ENCODE measurements at places on chromosomes 3 and 15.

GRCh38 chr3:113654310-113654709 is 42.1 kb downstream of the USF3 start:
- DNase-seq, result no peak

DNA sequence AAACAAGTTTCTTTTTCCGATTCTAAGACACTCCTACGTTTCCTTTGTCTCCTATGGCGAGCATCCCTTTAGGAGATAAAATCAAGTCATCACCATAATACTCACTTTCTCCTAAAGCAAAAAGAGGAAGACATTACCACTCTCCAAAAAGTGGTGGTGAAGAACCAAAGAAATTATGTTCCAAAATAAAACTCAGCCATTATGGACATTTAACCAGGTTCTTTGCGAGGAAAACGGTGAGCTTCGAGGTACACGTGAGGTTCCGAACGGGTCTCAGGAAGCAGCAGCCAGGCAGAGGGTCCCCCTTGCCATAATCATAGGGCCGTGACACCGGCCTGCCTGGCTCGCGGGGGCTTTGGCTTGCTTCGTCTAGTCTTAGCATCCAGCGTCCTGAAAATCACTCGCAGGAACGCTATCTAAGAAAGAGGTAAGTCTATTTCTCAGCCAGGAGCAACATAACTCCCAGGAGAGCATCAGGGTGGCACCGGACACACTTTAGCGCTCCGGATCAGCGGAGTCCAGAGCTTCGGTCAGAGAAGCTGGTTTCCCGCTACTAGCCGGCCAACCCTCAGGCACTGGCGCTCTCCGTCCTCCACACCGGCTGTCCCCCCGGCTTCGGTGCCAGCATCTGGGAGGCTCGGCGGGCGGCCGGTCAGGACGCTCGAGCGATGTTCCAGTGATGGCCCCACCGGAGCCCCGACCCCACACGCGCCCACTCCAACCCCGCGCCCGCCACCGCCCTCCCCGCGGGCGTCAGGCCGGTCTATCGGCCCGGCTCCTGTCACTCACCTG is 581 bp downstream of the IP6K1 start:
- DNase-seq, result peak; percentile 40

DNA sequence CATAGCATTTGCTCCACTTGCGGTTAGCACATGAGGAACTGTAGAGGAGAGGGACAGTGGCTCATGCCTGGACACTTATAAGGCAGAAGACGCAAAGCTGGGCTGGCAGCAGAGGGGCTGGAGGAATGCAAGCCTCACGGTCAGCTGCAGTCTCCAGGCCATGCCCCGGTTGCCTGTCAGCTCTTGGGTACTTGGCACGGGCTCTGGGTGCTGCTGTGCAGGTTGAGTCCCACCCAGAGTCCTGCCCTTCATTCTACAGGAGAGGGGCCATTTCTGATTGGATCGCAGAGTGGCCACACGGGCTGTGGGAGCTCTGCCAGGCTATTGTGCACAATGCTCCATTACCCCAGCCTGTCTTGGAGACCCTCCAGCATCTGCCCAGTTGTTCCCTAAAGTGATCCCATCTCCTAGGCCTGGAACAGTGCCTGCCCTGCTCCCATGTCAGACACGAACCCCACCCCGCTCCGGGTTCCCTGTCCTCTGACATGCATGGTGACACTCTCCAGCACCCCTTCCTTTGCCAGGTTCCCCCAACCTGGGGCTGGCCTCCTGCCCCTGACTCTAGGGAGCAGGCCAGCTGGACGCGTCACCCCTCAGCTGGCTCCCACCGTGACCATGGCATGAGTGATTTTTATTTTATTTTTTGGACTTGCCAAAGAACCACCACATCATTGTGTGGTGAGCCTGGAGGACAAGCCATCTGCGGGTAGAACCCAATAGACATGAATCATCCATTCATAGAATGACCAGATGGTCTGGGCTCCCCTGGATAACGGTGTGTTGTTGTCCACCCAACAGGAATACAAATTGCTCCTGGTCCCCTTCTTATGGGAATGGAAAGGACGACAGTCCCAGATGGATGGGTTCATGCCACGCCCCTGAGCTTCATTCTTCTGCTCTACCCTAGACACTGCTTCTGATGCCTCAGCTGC is 51.0 kb upstream of the KLF13 start:
- peak; percentile 51 for DNase-seq

- DNase-seq, result no peak
These were observed 28.5 kb downstream of the MFSD1 start for GRCh38 chr3:158830391-158830790.

GRCh38 chr3:170848292-170848917 is 21.6 kb downstream of the RPL22L1 start:
- DNase-seq, result peak; percentile 34

DNA sequence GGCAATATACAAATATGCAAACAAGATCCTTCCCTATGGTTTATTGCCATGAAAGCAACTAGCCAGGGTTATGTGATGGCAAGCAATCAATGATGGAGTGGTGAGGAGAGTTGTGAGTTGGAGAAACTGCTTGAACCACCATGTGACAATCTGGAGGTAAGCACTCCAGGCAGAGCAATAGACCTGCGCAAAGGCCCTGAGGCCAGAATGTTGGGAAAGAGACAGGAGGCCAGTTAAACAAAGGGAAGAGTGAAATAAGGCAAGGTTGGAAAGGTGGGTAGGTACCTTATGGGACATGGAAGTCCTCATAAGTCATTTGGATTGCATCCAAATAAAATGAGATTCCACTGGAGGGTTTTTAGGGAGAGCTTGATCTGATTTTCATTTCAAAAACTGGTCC is 80.0 kb upstream of the WNT5A start:
- DNase-seq, result no peak

- no peak for DNase-seq
These were observed 257.9 kb upstream of the KCNH8 start for GRCh38 chr3:18890449-18890848.

GRCh38 chr3:32411442-32411841 is 19.8 kb downstream of the CMTM7 start:
- DNase-seq, result no peak

- DNase-seq, result no peak
These were observed 6.9 kb downstream of the SUCNR1 start for GRCh38 chr3:151880416-151880690.

GRCh38 chr3:194602669-194603171 is 30.5 kb downstream of the TMEM44 start:
- DNase-seq, result peak; percentile 61

GRCh38 chr15:82139823-82140268 is 94.0 kb upstream of the MEX3B start:
- DNase-seq, result peak; percentile 80

GRCh38 chr3:107208100-107208499 is 169.1 kb upstream of the CCDC54 start:
- DNase-seq, result peak; percentile 99

GRCh38 chr3:33438284-33438668 is 1.9 kb downstream of the UBP1 start:
- DNase-seq, result peak; percentile 67

DNA sequence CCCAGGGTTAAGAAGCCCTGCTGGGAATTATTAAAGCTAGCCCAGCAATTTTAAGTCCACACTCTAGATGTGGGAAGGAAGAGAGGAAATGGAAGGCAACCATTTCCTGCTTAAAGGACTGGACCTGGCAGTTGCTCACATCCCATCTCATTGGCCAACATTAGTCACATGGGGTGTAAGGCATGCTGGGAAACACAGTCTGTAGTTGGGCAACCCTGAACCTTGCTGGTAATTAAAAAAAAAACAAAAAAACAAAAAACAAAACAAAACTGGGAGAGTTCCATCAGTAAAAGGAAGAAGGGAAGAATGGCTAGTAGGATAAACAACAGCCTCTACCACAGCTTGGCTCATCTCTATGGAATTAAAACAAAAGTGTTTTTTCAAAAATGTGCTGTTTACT is 136.0 kb downstream of the VGLL4 start:
- DNase-seq, result no peak

DNA sequence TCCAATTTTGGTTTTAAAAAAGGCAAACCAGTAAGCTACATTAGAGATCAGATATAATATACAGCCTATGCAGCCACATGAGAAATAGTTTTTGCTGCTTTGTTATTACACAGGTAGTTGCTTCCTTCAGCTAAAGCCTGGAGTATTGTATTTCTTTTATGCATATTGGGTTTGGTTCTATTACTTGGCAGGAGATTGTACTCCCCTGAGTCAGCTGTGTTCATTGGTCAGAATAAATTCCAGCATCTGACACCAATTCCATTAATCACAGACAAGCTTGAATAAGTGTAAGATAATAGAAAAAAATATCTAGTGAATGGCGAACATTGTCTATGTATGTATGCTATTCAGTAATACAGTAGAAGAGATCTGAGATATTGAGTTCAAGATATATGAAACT is 26.1 kb upstream of the ZCWPW2 start:
- peak; percentile 28 for DNase-seq

- DNase-seq, result peak; percentile 8
These were observed 155.8 kb downstream of the NR1D2 start for GRCh38 chr3:24100696-24101402.

- DNase-seq, result no peak
These were observed 87.8 kb upstream of the PLXND1 start for GRCh38 chr3:129694228-129694627.

GRCh38 chr3:59698091-59698490 is 648.3 kb upstream of the CFAP20DC start:
- DNase-seq, result no peak

DNA sequence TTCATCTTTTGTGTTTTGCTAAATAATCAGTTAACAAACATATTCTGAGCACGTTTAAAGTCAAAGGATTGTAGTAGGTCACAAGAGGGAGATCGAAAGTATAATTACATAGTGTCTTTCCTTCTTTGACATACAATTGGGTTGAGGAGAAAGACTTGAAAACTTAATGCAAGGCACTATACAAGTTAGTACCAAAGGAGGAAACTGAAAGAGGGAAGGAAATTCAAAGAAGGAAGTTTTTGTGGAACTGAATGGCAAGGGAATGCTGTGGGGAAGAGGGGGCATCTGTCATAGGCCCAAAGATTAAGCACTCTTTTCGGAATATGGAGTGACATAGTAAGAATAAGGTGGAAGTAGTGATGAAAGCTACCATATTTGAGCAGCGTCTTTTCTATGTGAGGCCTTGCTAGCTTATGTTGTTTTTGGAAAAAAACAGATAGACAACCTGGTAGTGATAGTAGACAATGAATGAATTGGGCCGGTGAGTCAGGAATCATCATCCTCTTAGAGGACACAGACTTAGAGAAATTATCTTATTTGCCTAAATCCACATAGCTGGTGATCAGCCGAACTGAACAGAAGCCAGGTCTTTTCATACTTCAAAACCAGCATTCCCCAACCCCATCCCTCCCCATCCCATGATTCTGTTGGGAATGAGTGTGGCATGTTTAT is 10.2 kb downstream of the MBNL1 start:
- no peak for DNase-seq

DNA sequence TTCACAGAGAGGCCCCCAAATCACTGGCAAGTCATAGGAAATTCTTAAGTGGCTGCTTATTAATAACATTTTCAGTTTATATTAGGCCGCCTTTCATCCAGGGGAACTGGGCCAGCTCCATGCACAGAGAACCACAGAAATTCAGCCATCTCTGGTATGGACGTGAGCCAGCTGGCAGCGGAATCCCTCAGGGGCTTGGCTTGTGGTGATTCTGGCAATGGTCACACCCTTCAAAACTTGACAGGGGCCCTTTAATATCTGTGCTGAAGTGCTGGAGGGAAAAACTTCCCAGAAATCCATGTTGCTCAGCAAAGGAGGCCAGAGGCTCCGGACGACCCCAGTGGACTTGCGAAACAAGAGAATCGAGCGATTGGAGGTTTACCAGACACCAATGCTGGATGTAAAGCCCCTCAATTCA is 11.3 kb downstream of the PRICKLE2 start:
- peak; percentile 91 for DNase-seq

- DNase-seq, result no peak
These were observed 16.8 kb downstream of the CACNA1D start for GRCh38 chr3:53511246-53511645.

DNA sequence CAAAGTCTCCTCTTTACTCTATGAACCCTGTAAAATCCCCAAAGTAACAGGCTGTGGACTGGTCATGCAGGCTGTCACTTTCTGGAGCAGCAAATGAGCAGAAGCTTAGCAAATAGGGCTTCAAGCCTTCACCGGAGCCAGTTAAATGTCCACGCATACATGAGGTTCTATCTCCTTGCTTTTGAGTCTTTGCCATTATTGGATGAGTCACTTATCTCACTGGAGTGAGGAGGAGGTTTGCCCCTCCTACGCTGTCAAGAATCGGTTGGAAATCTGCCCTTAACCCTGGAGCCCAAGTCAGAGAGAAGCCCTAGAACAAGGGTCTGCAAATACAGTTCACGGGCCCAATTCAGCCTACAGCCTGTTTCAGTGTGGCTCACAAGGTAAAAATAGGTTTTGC is 126.1 kb upstream of the CTNNB1 start:
- DNase-seq, result no peak

GRCh38 chr3:67648701-67649100 is 5.7 kb downstream of the SUCLG2 start:
- DNase-seq, result peak; percentile 56

GRCh38 chr3:116030131-116030850 is 407.0 kb downstream of the GAP43 start:
- DNase-seq, result no peak

DNA sequence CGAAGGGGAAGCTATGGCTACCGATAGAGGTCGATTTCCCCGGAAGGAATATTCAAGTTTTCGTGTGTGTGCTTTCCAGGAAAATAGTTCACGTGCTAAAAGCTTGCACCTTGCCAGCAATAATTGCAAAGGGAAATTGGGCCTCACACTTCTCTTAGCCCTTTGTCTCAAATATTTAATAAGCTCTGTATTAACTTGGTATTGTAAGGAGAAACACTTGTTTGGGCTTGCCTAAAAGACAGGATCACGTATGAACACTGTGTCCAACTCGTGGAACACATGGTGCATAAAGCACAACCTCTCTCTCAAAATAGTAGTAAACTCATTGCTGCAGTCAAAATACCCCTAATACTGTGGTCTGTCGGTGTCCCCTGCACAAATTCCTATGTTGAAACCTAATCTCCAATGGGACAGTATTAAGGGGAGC is 352 bp upstream of the TMF1 start:
- DNase-seq, result no peak

DNA sequence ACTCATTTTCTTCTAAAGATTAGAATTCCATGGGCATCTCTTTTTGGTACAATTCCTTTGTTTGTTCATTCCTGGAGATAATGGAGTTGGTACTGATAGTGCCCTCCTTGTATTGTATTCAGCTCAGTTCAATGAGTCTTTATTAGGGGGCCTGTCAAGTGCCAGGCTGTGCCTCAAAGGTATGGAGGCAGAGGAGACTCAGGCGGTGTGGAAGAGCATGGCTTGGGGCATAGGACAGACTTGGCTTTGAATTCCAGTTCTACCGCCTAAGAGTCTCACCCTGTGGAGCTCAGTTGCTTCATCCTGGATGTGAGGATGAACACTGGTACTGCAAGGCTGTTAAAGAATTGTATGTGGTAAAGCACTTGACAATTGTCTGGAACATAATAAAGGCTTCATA is 196.6 kb upstream of the IL12A start:
- DNase-seq, result no peak

DNA sequence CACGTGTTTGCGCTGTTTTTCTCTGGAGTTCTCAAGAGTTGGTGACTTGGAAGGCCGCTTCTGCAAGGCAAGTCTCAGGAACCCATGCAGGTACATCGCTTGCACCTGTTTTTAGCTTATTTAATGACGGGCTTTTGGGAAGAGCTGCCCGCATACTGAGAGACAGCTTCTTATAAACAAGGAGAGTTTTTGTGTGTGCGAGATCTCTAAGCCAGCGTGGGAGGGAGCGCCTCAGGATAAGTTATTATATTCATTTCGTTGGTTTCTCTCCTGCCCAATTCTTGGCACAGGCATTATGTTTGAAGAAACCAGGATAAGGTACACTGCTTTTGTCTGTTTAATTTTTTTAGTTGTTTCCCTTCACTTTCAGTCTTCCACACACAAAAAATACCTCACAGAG is 11.4 kb upstream of the SACM1L start:
- DNase-seq, result no peak

GRCh38 chr15:56523521-56523920 is 58.6 kb upstream of the MNS1 start:
- DNase-seq, result no peak

Measured in myocyte (in vitro differentiated cells).